ENCODE measurements at places on chromosomes 6 and 20.

GRCh38 chr6:43624786-43625288 is 4.2 kb downstream of the GTPBP2 start:
- no peak for DNase-seq

- DNase-seq = no peak
Measured at GRCh38 chr20:39698752-39699151, 736.6 kb downstream of the DHX35 start.

DNA sequence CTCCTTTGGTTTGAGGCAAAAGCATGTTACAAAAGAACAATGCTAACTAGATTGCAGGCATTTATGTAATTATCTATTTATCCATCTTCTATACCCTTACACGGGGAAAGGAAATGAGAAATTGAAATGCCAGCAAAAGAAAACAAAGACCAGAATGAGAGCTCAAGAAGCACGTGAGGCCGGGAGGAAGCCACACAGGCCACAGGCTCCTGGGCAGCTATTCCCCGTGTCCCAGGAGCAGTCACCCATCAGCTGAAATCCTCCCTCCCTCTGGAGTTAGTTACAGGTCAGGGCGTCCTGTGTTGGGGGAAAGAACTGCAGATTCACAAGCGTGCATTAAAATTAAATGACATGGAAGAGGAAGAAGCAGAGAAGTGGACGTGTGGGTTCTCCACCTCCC is 64.7 kb upstream of the RPS6KA2 start:
- no peak for DNase-seq

DNA sequence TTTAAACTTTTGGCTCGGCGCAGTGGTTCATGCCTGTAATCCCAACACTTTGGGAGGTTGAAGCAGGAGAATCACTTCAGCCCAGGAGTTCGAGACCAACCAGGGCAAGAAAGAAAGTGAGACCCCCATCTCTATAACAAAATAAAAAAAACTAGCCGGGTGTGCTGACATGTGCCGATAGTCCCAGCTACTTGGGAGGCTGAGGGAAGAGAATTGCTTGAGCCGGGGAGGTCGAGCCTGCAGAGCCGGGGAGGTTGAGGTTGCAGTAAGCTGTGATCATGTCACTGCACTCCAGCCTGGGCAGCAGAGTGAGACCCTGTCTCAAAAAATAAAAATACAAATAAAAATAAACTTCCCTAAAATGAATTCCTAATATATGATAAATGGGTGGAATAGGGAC is 50.4 kb downstream of the ZMYND8 start:
- no peak for DNase-seq

- no peak for DNase-seq
Measured at GRCh38 chr6:31352310-31352682, 4.7 kb downstream of the HLA-B start.

- no peak for DNase-seq
Measured at GRCh38 chr6:71488186-71488585, 199.6 kb downstream of the OGFRL1 start.

DNA sequence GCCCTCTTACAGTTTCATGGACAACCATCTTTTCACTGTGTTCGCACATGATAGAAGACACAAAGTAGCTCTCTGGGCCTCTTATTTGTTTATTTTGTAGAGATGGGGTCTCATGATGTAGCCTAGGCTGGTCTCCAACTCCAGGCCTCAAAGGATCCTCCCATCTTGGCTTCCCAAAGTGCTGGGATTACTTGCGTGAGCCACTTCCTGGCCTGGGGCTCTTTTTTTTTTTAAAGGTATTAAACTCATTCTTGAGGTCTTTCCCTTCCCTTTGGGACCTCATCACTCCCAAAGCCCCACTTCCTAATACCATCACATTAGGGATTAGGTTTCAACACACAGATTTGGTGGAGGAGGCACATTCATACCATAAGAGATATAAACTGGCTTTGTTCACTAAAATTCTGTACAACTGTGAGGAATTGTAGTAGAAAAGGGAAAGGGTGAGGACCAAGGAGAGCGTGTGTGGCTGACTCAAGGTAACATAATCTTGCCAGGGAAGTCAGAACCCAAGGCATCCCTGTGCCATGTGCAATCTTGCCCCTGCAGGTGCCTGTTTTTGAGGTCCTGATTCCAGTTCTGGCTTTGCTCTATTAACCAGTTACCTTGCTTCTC is 45.5 kb downstream of the EIF2S2 start:
- no peak for DNase-seq

GRCh38 chr6:39887692-39888450 is 46.4 kb downstream of the MOCS1 start:
- peak; percentile 76 for DNase-seq

DNA sequence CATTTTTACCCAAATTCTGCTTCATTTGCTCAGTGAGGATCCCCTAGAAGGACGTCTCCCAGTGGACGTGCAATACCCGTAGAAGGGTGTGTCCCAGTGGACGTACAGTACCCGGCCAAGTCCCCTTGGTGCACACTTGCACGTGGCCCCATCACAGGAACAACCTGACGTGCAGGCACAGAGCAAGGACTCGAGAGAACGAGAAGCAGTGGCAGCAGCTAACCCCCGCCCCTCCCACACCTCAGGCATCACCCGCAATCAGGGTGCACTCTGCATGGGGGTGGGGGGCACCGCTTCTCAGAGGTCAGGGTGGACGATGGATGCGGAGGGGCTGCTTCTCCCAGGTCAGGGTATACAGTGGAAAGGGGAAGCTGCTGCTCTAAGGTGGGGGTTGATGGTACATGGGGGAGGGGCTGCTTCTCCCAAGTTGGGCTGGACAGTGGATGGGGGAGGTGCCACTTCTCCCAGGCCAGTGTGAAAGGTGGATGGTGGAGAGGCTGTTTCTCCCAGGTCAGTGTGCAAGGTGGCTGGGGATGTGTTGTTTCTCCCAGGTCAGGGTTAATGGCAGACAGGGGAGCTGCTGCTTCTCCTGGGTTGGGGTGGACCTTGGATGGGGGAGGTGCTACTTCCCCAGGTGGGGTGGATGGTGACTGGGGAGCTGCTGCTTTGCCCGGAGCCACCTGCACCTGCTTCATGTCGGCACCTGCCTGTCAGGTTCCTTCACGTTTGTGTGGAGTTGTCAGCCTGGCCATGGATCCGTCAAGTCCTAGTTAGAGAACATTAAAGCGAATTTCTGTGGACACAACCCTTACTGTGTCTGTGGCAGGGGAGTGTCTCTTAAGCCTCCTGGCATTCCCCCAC is 1.0 kb upstream of the THBS2 start:
- DNase-seq = no peak

GRCh38 chr6:52872031-52872430 is 31.4 kb upstream of the GSTA5 start:
- DNase-seq = no peak

DNA sequence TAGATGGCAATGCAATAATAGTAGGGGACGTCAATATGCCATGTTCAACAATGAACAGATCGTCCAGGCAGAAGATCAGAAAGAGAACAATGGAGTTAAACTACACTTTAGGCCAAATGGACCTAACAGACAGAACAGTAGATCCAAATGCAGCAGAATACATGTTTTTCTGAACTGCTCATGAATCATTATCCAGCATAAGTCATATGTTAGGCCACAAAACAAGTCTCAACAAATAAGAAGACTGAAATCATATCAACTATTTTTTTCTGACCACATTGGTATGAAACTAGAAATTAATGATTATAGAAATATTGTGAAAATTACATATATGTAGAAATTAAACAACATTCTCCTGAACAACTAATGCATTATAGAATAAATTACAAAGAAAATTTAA is 10.2 kb upstream of the DEFB125 start:
- no peak for DNase-seq
